ENCODE measurements at places on chromosomes 2 and 18.

GRCh38 chr18:54069729-54070128 is 154.7 kb downstream of the MBD2 start:
- no peak overlapping the region for H3K27ac ChIP-seq
- no peaks in the 10 kb centered on the region for H3K27me3 ChIP-seq
- H3K36me3 ChIP-seq: no peaks in the 10 kb centered on the region

DNA sequence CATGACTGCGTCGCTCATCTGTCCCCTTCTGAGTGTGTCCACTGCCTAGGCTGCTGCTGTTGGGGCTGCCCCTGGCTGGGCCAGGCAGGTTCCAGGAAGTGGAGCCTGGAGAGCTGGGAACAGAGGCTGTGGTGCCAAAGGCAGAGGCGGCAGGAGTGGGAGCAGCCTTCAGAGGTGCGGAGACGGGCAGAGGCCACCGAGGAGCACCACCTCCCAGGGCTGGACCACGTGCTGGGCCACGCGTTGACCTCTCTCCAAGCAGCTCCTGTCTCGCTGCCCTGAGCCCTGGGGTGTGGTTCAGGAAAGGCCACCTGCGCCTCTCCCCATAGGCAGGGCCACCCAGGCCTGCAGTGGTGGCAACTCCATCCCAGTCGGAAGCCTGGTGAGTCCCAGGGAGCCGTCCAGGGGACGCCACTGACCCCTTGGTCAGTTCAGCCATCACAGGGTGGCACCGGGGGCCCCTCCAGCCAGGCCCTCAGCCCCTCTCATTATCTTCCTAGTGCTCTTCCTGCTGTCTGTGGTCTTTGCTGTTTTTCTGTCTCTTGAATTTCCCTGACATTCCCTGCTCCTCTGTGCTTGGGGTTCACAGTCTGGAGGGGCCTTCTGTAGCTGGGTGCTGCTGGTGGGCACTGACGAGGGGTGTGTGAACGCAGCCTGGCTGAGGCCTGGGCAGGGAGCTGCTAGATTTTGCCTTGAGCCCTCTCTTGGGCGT is 122.8 kb upstream of the HS6ST1 start:
- H3K4me1 ChIP-seq: peaks cover 15% of the 10 kb centered on the region
- H3K4me3 ChIP-seq: no peak overlapping the region
- H3K27me3 ChIP-seq: peaks cover 22% of the 10 kb centered on the region
- peak; percentile 8 for DNase-seq
- peak overlapping the region; percentile 84 for H3K27ac ChIP-seq

GRCh38 chr18:845152-845819 is 33.2 kb upstream of the YES1 start:
- peaks cover 6% of the 10 kb centered on the region for H3K27me3 ChIP-seq
- no peak overlapping the region for H3K27ac ChIP-seq
- H3K36me3 ChIP-seq: no peaks in the 10 kb centered on the region
- H3K4me3 ChIP-seq: no peak overlapping the region

DNA sequence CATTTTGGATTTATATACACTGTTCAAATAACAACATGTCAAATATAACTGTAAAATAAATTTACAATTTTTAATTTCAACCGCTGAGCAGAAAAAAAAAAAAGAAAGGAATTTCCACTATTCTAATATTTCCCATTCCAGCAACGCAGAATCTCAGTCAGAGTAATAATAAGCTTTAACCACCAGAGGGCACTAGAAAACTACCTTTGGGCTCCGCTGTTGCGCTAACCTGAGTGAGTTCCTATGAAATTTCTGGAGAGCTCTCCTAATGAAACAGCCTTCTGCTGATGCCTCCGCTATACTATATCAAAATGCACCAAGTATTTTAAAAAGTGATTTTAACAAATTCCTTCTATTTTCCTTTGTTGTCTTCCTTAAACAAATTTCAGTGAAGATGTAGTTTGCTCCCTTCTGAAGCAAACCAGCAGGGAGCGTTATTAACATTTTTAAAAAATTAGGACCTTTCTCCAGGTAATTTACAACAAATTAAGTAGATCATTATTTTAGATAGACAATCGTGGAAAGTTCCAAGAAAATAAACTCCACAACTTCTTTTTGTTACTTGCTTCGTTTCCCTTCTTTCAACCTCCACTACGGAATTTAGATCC is 23.0 kb downstream of the ERMN start:
- H3K4me3 ChIP-seq: no peak overlapping the region
- H3K36me3 ChIP-seq: no peaks in the 10 kb centered on the region
- H3K4me1 ChIP-seq: peaks cover 5% of the 10 kb centered on the region

- no peak overlapping the region for H3K4me3 ChIP-seq
- H3K36me3 ChIP-seq: peaks cover 8% of the 10 kb centered on the region
- no peak for DNase-seq
- H3K27ac ChIP-seq: no peak overlapping the region
- no peaks in the 10 kb centered on the region for H3K27me3 ChIP-seq
These were observed 52.0 kb upstream of the CD226 start for GRCh38 chr18:69999656-70000055.

GRCh38 chr18:50042611-50043010 is 152.3 kb downstream of the MYO5B start:
- no peaks in the 10 kb centered on the region for H3K27me3 ChIP-seq
- no peak for DNase-seq
- H3K4me1 ChIP-seq: peaks cover 9% of the 10 kb centered on the region
- peaks cover 6% of the 10 kb centered on the region for H3K36me3 ChIP-seq

DNA sequence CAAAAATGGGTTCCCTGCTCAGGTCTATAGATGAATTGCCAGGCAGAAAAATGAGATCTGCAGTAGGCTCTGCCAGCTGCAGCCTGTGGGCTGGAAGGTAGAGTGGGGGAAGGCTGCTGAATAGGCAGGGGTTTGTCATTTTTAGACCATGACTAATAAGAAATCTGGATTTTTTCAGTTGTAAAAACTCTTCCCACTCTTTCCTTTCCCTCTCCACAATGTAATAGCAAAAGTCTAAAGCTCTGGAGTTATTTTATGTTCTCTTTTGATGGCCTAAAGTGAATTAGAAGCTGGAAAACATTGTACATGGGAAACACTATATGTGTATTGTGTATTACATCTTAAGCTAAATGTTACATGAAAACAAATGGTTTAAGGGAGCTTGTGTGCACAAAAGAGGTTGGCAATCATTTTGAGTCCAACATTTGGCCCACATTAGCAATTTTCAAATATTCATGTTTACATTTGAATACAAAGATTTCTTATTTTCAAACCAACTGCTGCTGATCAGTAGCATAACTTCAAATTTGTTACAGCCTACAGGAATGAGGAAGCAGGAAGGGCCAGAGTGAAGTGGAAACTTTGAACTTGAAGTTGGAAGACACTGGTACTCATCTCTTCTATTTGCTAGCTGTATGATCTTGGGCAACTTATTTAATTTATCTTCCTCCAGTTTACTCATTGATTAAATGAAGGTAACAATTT is 407.1 kb downstream of the SLC4A3 start:
- H3K4me3 ChIP-seq: no peak overlapping the region
- no peaks in the 10 kb centered on the region for H3K36me3 ChIP-seq
- peaks cover 2% of the 10 kb centered on the region for H3K27me3 ChIP-seq

DNA sequence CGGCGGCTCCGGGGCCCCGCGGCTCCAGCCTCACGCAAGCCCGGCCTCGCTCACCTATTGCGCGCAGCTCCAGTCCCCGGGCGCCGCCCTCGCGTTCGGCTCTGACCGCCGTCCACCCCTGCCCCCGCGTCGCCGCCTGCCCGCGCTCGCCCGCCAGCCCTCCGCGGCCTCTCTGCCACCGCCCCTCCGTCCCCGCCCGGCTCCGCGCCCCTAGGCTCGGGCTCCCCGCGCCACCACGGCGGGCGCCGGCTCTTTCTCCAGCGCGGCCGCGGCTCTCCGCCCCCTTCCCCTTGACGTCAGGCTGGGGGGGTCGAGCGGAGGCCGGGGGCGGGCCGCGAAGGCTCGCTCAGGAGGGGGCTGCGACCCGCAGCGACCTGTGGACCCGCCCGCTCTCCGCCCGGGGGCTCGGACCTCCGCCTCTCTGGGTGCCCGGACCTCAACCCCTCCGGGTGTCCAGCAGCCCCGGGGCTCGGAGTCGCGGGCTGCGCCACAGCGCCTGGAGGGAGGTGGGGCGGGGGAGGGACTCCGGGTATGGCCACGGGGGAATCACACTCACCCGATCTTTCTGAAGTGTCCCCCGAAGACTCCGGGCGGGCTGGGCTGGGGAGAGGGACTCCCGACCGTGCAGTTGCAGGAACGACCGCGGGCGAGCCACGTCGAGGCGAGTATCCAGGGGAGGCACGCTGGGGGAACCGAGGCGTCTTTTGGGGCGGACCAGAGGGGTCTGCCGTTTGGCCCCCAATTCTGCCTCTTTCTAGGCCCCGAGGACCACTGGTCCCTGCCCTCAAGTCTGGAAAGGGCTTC is at the start of gene SEMA4C:
SEMA4C (minus strand) TSS at position 259 of the 804 bp plus-strand sequence. CDS start 2,194 bp downstream, outside the sequence.
- DNase-seq: peak; percentile 48
- H3K4me1 ChIP-seq: peaks cover 20% of the 10 kb centered on the region
- H3K27me3 ChIP-seq: peaks cover 12% of the 10 kb centered on the region

DNA sequence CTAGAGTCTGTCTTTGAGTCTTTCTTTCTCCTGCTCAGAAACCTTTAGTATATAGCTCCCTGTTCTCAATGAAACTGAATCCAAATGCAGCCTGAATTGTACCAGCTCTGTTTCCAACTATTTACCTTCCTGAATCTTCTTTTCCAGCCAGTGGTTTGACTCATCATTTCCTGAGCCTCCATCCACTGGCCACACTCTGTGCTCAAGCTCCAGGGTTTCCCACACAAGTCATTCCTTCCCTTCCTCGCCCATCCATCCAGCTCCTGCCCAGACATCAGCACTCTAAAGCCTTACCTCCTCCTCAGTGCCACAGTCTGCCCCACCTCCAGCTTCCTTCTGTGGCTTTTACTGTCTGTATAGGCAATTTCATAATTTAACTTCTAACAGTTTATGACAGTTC is 233.6 kb upstream of the RASGRP3 start:
- H3K36me3 ChIP-seq: no peaks in the 10 kb centered on the region
- no peak overlapping the region for H3K27ac ChIP-seq
- no peak overlapping the region for H3K4me3 ChIP-seq
- DNase-seq: no peak

DNA sequence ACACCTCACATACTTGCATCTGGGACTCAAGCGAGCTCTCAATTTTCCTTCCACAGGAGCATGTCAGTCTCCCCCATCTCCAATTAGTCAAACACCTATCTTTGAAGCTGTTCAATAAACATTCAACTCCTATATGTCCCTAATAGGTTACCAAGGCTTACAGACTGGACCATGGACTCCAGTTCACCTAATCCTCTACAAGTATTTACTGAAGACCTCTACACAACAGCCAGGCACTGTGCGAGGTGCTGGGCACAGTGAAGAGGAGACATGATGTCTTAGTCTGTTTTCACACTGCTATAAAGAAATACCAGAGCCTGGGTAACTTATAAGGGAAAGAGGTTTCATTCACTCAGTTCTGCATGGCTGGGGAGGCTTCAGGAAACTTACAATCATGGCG is 129.9 kb downstream of the MYO5B start:
- H3K27ac ChIP-seq: no peak overlapping the region
- H3K36me3 ChIP-seq: no peaks in the 10 kb centered on the region
- H3K27me3 ChIP-seq: no peaks in the 10 kb centered on the region
- H3K4me3 ChIP-seq: no peak overlapping the region
- H3K4me1 ChIP-seq: peaks cover 31% of the 10 kb centered on the region

- H3K27ac ChIP-seq: no peak overlapping the region
- no peaks in the 10 kb centered on the region for H3K36me3 ChIP-seq
- no peaks in the 10 kb centered on the region for H3K27me3 ChIP-seq
- H3K4me1 ChIP-seq: no peaks in the 10 kb centered on the region
- DNase-seq: no peak
These were observed 146.3 kb downstream of the LAMA3 start for GRCh38 chr18:23835506-23835905.

DNA sequence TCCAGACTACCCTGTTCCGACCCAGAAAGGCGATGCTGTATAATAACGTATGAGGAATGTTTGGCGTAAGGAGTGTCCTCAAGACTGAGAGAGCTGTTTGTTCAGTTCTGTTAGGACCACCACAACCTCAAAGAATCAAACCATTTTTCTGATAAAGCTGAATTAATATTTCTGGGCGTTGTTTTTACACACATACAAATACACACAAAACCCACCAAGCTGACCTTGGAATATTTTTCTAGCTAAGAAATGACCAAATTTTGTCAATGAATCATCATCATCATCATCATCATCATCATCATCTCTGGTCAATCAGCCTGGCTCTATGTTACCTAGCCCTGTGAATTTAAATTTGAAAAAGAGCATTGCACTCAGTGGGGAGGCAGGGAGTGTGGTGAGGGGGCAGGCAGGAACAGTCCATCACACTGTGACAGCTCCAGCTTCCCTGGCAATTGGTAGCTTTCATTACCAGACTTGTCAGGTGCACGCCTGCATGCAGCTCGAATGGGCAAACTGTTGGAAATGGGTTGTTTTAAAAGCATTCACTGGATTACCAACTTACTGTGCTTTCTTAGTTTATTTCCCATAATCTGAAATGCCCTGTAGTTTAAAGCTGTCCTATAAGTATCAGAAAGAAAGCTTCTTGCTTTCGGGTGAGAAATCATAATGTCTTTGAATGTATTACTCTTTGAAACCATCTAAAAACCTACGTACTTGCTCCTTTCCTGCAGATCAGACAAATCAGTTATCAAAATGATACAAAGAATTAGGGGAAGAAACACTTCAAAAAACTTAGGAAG is 6.9 kb upstream of the POU3F3 start:
- no peak for DNase-seq
- H3K27me3 ChIP-seq: peaks cover 90% of the 10 kb centered on the region
- H3K27ac ChIP-seq: no peak overlapping the region
- H3K4me1 ChIP-seq: peaks cover 9% of the 10 kb centered on the region
- no peak overlapping the region for H3K4me3 ChIP-seq

GRCh38 chr18:44848644-44849335 is 168.1 kb downstream of the SETBP1 start:
- no peaks in the 10 kb centered on the region for H3K4me1 ChIP-seq
- no peak for DNase-seq
- no peak overlapping the region for H3K4me3 ChIP-seq
- H3K27ac ChIP-seq: no peak overlapping the region

Data from progenitor cell of endocrine pancreas (in vitro differentiated cells).